NCI-H2081 (cell line): ENCODE measurements at places on chromosomes 2 and 18.
A peak's percentile ranks its signal among the peaks of the same experiment; 100 is the strongest.

DNA sequence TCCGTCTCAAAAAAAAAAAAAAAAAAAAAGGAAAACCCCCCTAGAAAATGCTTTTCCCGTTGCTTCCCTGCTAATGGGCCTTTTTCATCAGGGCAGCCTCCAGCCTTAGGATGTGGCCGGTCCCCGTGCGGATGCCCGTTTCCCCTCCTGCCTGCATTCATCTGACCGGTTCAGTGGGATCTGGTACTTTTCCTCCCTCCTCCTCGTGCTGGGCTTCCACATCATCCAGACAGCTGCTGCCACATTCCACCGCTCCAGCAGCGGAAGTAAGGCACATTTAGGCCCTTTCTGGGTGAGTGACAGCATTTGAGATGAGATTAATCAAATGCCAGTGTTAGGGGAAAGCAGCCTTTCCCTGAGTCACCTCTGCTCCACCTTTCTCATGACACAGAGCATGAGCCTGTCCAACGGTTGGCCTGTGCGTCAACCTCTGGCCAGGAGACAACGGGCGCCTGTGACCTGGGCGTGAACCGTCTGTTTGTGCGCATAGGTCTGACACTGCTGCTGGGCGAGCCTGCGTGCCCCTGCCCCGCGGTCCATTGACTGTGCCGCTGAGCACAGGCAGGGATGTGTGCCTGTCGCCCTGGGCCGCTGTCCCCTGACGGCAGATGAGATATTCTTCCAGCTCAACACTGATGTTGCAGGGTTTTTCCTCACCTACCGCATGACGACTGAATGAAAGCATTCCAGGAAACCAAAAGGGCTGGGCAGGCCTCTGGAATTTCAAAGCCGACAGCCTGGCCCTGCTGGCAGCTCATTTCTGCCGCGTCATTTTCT is 174.0 kb downstream of the TGIF1 start:
- DNase-seq, result no peak

- no peak for DNase-seq
Observed at GRCh38 chr2:104976603-104977120, 61.2 kb upstream of the MRPS9 start.

DNA sequence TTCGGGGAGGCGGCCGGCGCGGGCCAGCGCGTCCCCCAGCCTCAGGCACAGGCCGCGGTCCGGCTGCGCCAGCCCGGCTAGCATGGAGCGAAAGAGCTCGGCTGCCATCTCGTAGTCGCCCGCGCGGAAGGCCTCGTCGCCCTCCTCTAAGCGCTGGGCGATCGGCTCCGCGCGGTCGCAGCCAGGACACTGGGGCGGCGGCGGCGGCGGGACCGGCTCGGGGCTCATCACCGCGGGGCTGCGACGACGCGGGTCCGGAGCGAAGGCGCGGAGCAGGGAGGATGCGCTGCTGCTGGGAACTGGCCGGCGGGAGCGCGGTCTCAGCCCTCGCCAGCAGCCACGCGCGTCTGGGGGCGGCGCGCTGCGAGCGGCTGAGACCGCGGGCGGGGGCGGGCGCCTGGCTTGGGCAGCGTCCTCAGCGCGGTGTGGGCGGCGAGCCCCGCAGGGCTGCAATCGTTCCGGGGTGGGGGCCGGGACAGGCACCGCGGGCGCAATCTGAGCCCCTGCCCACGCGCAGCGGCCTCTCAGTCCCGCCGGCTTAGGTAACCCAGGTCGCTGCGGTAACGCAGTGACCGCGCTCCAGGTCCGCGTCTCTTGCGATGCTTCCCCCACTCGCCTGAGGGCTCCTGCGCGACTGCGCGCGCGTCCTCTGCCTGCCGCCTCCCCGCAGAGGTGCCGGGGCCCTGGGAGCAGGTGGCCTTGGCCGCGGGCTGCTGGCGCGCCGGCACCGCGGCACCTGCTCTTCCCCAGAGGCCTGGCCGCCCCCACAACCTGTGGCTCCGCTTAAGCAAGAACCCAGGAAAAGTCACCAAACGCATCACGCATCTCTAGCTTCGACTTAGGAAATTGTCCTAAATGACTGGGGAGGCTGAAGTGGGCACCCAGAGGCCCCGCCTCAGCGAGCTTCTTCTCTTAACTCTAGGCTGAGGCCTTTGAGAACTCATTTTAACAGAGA is at the start of gene LONRF2:
TSS of gene LONRF2 (minus strand) at position 636 of the 955 bp plus-strand sequence. CDS start at position 228, 408 bp downstream.
- DNase-seq, result peak; percentile 77

DNA sequence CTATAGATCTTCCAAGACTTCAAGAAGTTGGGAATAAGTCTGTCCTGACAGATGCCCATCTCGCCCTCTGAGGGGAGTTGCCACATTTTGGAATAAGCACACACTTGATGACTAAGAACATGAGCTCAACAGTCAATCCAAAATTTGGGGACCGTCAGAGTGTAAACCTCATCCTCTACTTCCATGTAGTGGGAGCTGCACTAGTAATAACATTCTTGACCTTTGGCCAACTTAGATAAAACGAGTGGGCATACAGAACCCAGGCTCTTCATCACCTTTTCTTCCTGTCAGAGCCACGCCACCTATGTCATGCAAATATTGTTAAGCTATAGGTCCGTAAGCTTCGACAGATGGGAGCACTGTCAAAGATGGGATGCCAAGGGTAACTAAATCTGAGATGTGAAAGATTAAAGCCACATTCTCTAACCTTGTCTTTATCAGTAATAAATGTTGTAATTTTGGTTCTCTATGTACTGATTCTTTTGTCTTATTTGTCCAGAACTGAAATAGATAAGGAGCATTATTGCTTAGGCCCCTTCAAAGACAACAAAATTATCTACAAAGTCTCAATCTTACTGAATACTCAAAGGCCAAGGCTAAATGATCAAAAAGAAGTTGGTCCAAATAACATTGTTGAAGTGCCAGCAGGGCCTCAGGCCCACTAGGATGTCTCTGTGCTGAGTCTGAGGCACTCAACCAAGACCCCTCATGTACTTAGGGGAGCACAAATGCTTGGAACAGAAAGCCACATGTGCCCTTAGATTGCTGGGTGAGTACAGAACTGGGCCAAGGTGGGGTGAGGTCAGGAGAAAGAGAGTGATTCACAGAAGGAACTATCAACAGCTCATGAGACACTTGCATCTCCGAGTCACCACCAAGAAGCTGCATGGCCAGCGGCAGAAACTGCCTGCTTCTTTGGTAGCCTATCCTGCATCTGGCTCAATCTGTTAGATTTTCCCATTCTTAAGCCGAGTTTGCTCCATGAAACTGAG is 15.0 kb downstream of the CDH2 start:
- no peak for DNase-seq

GRCh38 chr2:62307469-62308389 is 111.8 kb downstream of the B3GNT2 start:
- no peak for DNase-seq

GRCh38 chr2:5756272-5756671 is 64.1 kb downstream of the SOX11 start:
- DNase-seq, result no peak

DNA sequence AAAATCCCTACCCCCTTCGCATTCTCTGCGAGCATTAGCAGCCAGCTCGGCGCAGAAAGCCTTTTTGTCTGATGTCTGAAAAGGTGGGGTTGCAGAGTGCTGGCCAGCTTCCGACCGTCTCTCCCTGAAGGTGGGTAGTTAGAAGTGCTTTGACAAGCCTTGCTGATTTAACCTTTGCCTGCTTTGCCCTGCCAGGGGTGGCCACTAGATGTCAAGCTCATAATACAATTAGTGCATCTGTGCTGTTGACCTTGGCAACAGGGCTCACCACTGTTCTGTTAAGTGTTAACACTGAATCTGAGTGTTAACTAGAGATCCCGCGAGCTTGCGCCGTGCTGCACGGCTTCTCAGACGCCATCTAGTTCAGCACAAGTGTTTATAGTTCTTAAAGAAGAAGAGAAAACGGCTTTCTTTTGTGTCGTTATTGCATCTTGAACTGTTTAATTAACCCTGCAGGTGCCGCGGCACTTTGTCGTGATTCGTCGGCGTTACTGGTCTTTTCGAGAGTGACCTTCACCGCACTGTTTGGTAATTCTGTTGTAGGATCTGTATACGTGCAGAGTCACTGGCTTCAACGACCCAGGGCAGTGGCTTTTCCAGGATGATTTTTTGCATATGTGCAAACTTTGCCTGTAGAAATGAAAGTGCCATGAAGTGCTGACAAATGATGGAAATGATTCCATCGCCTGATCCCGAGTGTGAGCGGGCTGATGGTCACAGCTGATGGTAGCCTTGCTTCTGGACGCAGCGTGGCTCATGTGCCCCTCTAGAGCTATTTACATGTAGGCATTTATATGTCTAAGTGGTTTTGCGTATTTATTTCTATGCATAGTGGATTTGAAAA is 5.5 kb downstream of the SALL3 start:
- DNase-seq, result peak; percentile 11

DNA sequence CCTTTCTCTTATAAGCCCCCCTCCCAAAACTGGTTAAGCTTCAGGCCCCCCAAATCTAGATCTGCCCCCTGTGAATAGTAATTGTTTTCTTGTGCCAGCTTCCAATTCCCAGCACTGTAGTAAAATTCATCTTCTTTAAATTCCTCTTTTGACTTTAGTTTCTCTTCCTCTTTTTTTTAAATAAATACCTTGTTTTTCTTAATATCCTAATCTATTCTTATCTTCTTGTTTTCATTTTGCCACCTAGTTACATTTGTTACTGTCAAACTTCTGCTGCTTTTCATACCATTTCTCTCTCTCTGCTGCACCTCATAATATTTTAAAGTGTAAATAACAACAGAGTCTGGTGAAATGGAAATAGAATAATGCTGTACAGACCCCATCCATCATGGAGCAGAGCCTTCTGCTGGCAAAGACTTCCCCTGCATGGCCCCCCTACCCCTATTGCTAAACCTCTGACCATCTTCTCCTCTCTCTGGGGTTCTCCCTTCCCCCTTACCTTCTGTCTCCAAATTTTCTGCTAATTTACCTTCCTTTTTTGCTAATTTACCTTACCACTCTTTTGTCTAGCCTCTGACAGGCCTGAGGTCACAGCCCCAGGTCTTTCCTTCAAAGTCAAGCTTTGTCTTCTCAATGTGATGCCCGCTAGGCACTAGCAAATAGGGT is 94.9 kb upstream of the PAPOLG start:
- DNase-seq, result no peak

GRCh38 chr18:40313030-40313642 is 1641.9 kb upstream of the PIK3C3 start:
- no peak for DNase-seq

DNA sequence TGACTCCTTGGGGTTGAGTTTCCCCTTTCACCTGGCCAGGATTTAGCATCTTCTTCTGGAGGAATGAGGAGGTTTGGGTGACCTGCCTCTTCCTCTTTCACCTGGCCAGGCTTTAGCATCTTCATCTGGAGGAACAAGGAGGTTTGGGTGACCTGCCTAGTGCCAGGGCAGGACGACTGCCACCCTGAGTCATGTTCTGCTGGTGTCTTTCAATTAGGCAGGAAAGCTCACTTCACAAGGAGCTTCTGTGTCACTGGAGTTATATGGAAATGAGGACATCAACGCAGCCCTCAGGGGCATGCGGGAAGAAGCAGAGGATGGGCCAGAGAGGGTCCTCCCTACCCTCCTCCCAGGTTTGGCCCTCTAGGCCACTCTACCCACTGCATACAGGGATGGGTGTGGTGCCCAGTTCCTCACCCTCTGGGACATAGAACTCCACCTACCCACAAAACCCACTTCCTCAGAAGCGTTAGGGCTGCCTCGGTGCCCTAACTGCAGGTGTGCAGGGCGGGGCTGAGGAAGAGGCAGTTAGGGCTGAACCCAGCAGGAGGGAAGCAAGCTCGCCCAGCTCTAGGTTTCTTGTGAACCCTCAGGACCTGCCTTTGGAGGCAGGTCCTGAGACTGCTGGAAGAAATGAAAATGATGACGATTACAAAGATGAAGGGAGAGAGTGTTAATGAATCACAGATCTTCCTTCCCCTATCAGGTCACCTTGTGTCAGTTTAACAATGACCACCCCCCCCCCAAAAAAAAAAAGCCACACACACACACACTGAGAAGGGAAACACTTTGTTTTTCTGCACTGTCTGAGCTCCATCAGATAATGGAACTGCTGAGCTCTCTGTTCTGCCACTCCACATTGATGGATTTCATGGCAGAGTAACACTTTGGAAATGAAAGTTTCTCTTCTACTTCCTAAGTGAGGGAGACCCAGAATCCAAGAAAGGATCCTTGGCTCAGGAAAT is 71.0 kb downstream of the ARL4C start:
- DNase-seq, result no peak

GRCh38 chr18:32730620-32731091 is 42.2 kb downstream of the KLHL14 start:
- DNase-seq, result no peak

DNA sequence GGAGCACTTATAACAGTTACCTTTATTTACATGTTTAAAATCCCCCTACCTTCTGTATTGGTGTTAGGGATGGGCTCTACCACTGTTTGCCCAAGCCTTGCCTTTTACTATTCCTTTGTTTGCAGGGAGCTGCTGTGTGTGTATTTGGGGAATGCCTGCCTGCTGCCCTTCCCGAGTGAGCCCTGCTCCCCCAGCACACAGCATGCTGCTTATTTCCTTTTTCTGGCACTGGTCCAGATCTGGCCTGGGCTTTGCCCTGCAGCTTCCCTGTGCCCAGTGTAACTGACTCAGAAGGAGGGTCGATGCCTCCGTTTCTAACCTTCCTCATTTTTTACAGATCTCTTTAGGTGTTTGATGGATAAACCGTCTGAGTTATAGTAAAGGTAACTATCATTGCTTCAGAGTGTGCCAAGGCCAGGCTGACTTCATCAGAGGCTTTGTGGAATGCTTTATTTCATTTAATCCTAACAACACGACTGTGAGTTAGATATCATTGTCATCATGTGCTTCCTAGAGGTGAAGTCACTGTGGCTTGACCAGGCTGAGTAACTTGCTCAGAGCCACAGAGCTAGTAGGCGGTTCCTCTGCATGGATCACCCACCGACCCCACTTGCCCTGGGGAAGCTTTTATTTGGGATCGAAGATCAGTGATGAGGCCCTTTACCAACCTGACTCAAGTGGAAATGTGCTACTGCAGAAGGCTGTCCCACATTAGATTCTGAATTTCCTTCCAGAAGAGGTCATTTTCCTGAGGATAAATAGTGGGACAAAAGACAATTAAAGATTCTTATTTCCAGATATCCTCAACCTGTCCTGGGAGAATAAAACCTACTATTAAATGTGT is 238.8 kb downstream of the ZNF407 start:
- DNase-seq, result peak; percentile 89

DNA sequence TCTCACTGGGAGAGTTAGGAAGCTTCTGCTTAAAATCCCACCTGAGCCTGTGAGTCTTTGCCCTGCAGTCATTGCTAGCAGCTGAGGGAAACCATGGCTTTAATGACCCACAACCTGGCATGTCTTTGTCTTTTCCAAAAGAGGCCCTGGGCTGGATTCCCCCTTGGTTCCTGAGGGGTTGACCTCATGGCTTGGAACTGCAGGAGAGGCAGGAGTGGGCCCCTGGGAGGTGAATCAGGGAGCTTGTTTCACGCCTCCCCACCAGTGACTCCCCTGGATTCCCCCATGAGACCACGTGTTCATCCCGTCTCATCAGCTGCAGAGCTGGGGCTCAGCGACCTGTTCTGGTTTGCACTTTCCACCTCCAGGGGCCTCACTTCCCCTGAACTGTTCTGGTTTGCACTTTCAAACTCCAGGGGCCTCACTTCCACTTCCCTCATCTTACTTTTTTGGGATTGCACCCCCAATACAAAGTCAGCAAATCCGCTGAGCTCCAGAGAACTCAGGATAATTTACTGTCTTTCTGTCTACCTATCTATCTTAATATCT is 58.5 kb upstream of the TMEM18 start:
- DNase-seq, result no peak
